ENCODE measurements at places on chromosomes 4 and X. TPM values are rescaled to one million over a fixed set of nuclear protein-coding genes. Genes with fewer than 3 reads are reported as not detected.
A peak's percentile ranks its signal among the peaks of the same experiment; 100 is the strongest.

DNA sequence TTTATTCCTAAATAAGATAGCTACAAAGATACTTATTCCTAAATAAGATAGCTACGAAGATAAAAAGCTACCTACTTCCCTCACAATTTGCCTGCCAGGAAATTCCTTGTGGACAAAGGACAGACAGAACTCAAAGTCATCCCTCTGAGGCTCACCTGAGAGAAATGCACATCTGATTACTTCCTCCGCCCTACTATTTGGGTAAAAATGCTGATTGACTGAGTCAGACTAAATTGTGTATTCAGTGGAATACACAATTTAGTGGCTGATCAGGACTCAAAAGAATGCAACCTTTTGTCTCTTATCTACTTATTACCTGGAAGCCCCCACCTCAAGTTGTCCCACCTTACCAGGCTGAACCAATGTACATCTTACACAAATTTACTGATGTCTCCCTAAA is 10.3 kb upstream of the MAGEB16 start:
- H3K4me3 ChIP-seq = no peak overlapping the region
- no peak overlapping the region for H3K27ac ChIP-seq
- H3K27me3 ChIP-seq = no peaks in the 10 kb centered on the region
- no peaks in the 10 kb centered on the region for H3K4me1 ChIP-seq

DNA sequence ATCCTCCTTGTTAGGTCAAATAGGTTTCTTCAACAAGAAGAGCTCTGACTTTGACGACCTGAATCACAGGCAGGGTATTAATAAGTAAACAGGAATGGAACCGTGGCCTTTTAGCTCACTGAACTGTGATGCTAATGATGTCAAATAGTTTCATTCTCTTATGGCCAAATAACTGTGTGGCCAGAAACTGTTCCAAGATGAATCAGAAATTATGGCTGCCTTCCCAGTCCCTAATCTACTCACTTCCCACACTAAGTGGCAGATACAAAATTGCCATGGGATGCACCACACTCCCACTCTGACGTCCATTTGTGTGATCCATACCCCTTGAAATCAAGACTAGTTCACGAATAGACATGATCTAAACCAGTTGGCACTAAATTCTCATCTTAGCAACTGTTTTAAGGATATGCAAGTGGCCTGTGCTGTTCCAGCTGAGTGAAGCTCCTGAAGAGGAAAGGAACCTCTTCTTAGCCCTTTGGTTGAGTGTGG is 455.4 kb downstream of the IL15 start:
- H3K36me3 ChIP-seq = no peaks in the 10 kb centered on the region
- no peaks in the 10 kb centered on the region for H3K27me3 ChIP-seq
- H3K4me3 ChIP-seq = no peak overlapping the region
- no peak for DNase-seq

DNA sequence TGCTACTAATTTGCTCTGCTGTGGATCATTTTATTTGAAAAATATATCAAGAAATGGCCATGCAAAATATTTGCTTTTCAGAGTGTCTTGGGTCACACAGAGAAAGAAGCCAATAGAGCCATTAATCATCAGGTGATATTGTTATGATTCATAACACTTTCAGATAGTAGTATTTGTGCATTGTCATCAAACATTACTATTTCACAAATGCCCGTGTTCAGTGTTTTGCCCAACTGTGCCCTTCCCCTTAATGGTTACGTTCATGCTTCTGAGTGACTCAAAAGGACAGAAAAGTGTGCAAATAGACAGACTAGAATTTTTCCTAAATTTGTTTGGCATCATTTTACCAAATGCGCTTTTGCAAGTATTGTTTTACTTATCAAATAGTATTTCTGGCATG is 46.5 kb downstream of the PHOX2B start:
- H3K27me3 ChIP-seq = no peaks in the 10 kb centered on the region
- no peak overlapping the region for H3K4me3 ChIP-seq
- DNase-seq = no peak
- no peaks in the 10 kb centered on the region for H3K4me1 ChIP-seq

GRCh38 chr4:42605264-42605663 is 51.6 kb downstream of the ATP8A1 start:
- no peak for DNase-seq
- no peak overlapping the region for H3K4me3 ChIP-seq
- H3K36me3 ChIP-seq = no peaks in the 10 kb centered on the region
- H3K4me1 ChIP-seq = no peaks in the 10 kb centered on the region

DNA sequence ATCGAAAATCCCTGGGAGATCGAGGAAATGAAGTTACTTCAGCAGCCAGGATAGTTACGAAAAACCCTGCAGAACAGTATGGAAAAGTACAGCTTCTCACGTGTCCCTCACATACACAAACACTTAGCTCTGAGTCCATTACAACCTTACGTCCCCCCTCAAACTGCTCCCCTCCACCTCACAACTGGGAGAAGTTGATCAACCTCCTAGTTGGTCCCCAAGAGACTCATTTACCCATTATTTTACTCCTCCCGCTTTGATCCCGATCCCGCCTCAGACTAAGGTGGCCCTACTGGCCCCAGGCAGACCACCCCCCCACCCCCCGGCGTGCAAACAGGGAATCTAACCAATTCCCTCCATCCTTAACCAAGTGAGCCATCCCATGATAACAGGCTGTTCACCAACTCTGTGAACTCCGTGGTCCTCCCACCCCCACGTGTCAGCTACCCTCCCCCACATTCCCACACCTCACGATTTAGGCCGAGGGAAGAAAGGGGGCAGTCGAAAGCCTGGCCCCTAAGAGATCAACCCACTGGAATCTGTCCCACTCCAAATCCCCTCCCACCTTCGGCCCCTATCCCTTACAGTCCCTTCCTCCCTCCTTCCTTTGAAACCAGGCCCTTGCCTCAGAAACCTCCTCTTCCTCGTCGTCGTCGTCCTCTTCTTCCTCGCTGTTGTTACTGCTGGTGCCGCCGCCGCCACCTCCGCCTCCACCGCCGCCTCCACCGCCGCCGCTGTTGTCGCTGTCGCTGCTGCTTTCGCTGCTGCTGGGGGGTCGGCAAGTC is 755 bp downstream of the ANKRD17 start:
- H3K27ac ChIP-seq = peak overlapping the region; percentile 92
- H3K27me3 ChIP-seq = no peaks in the 10 kb centered on the region
- H3K4me1 ChIP-seq = peaks cover 4% of the 10 kb centered on the region
- no peak for DNase-seq
- H3K4me3 ChIP-seq = peak overlapping the region; percentile 86

Gene TCEAL9
- total RNA-seq = 20.9 TPM

Gene MGARP
- total RNA-seq = 2.8 TPM

Measured in ascending aorta (tissue), 2 donors.